NCI-H345 (cell line): ENCODE measurements at places on chromosomes 2 and 18.
A peak's percentile ranks its signal among the peaks of the same experiment; 100 is the strongest.

DNA sequence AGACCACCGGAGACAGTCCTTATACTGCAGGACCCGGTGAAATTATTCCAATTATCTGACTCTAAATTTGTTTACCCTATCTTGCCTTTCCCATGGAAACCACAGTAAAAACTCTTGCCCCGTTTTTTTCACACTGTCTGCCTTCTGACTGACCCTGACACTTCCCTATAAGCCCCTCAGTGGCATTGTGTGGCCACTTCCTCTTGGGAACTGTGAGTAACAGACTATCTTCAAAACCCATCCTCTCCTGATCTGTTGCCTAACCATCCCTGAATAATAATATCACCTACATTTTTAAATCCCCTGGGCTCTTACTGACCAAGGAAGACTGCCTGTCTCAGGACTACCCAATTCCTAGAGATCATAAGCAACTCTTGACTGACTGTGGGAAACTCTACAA lies 42.6 kb upstream of the RNF152 start:
- no peak for DNase-seq

GRCh38 chr2:195898505-195899191 lies 170.0 kb downstream of the DNAH7 start:
- no peak for DNase-seq

- DNase-seq, result no peak
Observed at GRCh38 chr2:168089200-168089599, 158.2 kb downstream of the STK39 start.

DNA sequence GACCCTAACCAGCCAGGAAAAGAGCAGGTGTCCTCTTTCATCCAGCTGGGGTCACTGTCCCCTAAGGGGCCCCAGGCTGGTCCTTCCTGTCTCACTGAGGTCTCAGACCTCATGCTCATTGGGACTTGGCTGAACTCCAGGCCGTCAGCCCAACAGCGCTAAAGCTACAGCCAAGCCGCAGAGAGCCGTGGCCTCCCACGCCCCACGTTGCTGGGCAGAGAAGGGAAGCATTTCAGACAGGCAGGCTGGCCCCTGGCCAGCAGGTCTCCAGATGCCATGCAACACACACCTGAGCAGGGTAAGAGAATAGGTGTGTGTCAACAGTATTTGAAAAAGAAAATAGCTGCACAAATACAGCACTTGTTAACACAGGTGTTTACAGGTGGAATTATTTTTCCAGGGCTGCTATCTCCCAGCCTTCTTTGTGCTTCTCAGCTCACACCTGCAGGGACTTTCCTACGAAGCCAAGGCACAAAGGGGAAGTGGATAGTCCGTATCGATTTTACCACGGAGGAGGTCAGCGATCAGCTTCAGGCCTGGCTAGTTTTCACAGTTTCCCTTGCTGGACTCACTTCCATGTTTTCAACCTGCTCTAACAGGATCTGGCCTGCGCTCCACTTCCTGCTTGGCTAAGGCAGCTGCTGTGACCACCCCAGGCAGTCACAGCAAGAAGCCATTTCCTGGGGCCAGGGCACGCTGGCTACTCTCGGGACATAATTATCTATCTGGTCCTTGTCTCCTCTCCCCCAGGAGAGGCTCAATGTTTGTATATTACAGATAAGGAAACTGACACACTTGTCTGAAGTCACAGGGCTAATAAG lies 156.1 kb upstream of the ID2 start:
- DNase-seq, result peak; percentile 95

GRCh38 chr2:195559431-195559914 lies 97.6 kb upstream of the SLC39A10 start:
- no peak for DNase-seq

DNA sequence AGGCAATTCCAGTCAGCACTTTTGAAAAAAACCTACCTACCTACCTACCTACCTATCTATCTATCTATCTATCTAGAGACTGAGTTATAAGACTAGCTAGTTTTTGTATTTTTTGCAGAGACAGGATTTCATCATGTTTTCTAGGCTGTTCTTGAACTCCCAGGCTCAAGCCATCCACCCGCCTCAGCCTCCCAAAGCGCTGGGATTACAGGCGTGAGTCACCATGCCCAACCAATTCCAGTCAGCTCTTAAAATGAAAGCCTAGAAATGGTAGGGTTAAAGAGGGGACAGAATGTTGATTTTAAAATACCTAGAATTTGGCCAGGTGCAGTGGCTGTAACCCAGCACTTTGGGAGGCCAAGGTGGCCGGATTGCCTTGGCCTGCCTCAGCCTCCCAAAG lies 19.1 kb downstream of the MSH2 start:
- no peak for DNase-seq

DNA sequence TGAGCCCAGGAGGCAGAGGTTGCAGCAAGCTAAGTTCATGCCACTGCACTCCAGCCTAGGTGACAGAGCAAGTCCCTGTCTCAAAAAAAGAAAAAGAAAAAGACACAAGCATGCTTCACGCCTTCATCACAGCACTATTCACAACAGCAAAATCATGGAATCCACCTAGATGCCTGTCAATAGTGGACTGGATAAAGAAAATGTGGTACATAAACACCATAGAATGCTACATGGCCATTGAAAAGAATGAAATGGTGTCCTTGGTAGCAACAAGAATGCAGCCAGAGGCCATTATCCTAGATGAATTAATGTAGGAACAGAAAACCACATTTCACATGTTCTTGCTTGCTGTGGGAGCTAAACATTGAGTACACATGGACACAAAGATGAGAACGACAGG lies 392.6 kb downstream of the EIPR1 start:
- no peak for DNase-seq

DNA sequence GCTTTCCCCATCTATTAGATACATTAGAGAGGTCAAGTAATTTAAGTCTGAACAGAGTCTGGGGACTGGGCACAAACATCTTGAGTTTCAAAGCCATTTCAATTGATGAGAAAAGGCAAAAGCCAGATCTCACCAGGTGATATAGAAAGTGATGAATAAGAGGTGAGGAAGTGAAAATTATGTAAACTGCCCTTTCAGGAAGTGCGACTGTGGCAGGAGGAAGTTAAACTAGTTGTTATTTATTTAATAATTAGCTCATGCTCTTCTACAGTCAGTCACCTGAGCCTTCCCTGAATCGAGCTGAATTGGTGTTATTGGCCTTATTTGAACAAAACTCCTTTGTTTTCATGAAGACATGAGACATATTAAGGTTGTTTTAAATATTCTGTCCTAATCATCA lies 115.1 kb downstream of the CDH20 start:
- no peak for DNase-seq

DNA sequence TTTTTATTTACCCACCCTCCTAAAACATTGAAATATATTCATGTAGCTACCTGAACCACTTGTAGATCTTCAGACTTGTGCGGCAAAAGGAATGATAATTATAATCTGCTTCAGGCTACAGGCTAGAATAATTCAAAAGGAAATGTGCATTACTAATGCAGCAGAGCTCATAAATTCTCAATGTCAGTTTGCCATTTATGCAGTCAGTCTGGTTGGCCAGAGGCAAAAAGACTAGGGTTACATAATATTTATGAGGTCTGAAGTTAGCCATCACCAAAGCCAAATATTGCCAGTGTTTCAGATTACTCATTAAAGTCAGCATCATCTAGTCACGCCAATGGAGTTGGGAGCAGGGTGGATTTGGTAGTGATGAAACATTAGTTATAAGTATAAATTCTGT lies 38.9 kb downstream of the METAP1D start:
- no peak for DNase-seq

- DNase-seq, result no peak
Observed at GRCh38 chr2:215405722-215406581, 29.9 kb downstream of the FN1 start.

GRCh38 chr2:13227578-13227977 lies 510.8 kb downstream of the TRIB2 start:
- peak; percentile 84 for DNase-seq

- DNase-seq, result no peak
Observed at GRCh38 chr2:27809761-27810241, 38.3 kb downstream of the MRPL33 start.

DNA sequence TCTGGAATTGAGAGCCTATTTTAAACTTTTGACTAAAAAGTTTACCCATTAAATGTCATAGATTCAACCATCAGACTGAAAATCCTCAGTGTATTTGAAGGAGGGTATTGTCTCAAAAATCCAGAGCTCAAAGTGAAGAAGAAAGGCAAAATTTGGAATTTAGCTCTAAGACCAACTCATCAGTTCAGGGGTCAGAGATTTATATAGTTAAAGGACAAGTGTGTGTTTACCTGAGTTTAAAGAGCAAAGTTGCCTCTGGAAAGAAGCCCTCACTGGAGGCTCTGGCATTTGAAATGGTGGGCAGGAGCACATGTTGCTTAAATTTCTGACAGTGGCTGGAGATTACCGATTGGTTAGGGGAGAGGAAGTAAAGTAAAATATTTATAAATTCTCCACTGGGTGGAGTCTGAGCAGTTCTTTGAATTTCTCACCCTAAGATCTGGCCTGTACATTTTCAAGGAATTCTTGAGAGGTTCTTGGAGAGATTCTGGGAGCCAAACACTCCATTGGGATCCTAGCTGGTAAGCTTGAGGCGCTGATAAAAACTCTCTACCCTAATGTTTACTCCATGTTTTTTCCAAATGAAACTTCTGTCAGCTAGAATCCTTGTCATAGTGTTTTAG lies at the start of gene KYNU:
KYNU (plus strand) TSS at position 449 of the 623 bp plus-strand sequence. CDS start 7,704 bp downstream, outside the sequence.
- no peak for DNase-seq

GRCh38 chr2:42568401-42569115 lies at the start of gene MTA3:
Gene MTA3, plus strand, starts transcription at chr2:42568632. Its CDS starts 114 bp downstream, at chr2:42568746.
- peak; percentile 59 for DNase-seq

- no peak for DNase-seq
Observed at GRCh38 chr18:79926306-79926705, 25.1 kb downstream of the SLC66A2 start.

GRCh38 chr18:79556829-79557585 lies 122.6 kb upstream of the CTDP1 start:
- no peak for DNase-seq

DNA sequence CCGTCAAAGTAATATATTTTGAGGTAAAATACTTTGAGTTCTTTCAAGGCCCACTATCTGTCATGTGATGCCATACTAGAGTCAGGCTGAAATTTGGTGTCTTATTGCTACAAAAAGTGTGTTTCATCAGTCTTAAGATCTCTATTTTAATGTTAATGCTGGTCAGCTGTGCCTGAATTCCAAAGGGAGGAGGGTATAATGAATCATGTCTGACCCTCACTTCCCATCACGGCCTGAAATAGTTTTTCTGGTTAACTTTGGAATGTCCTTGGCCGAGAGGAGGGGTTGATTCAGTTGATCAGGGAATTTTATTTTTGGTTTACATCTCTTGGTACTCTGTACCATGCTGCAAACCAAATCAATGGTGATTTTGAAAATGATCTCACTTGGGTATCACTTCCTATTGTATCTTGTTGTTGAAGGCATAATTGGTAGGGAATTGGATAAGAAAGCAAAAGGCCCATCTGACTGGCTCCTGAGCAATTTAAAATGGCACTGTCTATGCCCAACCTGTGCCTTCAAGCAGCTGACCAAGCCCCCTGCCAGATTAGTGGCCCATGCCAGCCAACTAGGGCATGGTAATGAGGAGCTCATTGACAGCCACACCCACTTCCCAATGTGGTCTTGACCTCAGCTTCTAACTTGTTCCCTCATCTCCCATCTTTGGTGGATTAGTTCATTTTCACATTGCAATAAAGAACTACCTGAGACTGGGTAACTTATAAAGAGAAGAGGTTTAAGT lies 6.1 kb upstream of the SLC35F5 start:
- DNase-seq, result no peak

DNA sequence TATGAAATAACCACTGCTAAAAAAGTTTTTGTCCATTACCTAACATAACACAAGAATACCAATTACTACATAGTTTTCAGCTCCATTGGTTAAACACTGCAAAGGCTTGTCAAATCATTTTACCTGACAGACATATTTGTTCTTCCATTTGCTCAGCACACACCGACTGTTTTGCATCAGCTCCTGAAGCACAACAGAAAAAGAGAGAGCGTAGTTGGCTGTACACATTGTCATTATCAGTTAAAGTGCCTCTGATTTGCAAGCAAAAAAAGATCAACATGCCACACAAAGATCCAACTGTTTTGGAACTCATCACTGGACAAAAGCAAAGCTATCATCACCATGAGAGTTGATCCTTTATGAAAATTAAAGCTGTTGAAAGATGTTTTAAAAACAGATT lies 103.8 kb downstream of the WDPCP start:
- DNase-seq, result no peak

DNA sequence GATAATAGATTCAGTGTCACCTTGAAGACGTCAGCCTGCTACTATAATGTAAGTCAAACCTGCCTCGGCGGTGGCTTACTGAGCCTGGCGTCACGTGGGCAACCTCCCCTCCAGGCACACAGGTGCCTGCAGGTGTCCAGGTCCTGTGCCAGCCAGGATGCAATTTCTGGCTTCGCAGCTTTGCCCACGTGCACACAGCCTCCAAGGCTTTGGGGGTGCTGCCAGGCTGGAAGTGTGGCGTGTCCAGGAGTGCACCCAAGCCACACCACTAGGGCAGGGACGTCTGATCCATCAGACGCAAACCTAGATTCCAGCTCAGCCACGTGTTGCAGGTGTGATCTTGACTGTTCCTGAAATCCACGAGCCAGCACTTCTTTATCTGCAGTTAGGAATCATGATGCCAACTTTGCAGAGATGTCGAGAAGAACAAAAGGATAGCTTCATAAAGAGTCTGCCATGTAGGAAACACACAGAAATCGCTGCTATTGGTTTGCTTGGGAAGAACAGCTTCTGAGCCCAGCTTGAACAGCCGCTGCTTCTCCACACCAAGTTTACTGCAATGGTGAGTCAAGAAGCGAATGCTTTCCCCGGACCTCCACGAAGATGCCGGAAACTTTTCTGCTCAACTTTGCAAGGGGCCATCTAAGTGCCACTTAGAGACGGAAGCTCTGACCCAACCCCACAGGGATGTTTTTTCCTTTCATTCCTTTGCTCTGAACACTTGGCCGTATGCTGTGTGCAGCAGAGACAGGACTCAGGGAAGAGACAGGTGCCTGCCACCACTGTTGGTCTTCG lies 84.2 kb upstream of the SALL3 start:
- DNase-seq, result no peak

DNA sequence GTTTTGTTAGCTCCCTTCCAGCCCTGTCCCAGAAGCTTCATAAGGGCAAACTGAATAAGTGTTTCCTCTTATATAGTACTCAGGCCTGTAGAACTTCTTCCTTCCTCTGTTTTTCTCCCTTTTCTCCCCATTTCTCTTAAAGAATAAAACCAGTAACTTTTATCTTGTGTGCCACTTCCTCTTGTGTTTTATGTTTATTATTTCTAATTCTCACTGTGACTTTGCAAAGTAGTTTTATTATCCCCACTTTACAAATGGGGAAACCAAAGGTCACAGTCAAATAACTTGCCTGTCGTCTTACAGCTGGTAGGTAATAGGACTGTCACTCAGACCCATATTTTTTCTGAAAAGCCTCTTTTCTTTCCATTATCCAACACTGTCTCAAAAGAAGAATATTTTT lies 42.4 kb downstream of the RBBP8 start:
- DNase-seq, result no peak
